ENCODE measurements at places on chromosomes 16 and 17.

DNA sequence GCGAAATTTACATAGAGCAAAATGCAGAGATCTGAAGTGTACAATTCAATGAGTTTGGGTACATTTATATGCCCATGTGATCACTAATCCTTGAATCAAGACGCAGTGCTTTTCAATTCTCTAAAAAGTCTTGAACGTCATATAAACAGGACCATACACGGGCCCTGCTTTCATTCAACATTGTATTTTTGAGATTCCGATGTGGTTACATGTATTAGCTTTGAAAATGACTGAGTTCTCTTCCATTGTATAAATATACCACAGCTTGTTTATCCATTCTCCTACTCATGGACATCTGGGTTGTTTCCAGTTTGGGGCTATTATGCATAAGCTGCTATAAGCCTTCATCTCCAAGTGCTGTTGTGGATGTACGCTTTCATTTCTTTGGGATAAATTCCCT is 45.5 kb downstream of the ZCCHC14 start:
- no peak for DNase-seq

- no peak for DNase-seq
These were observed 14.0 kb upstream of the MPRIP start for GRCh38 chr17:17028059-17028877.

GRCh38 chr17:40307001-40307730 is 1.8 kb upstream of the RARA start:
- peak; percentile 81 for DNase-seq

DNA sequence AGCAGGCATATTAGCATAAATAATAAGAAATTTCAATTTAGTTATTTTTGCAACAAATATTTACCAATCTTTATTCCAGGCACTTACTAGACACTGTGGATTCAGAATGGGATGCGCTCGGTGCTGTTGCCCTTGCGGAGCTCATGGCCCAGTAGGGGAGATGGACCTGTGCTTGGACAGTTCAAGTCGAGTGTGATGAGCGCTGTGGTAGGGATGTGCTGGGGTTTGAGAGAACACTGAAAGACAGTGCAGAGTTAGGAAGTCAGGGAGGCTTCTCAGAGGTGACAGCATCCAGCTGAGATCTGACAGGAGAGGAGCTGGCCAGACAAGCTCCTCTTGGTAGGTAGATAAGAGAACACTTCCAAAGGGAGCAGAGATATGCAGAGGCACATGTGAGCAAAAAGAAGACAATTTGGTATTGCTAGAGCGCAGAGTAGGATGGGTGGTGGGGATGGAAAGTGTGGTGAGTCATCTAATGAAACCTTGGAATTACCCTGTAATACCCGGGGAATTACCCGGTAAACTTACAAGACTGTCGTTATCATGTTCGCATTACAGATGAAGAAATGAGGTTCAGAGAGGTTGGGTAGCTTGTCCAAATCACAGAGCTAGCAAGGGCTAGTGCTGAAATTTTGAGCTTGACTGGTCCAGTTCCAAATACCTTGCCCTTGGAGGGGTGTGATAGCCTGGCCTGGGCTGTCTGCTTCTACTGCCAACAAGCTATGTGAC is 298.1 kb upstream of the N4BP1 start:
- no peak for DNase-seq

DNA sequence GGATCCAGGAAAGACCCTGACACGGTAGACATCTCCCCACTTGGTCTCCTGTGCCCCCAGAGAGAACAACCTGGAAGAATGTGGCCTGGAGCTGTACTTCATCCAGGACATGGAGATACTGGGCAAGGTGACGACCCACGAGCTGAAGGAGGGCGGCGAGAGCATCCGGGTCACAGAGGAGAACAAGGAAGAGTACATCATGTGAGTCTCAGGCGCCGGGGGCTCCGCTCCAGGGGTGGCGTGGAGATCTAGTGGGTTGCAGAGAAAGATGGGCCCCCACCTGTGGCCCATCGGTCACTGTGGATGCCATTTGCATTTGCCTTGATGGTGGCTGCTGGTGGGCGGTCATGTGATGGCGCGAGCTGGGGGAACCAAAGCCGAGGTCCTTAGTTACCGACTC is 14.9 kb upstream of the CLEC18A start:
- DNase-seq: peak; percentile 37

DNA sequence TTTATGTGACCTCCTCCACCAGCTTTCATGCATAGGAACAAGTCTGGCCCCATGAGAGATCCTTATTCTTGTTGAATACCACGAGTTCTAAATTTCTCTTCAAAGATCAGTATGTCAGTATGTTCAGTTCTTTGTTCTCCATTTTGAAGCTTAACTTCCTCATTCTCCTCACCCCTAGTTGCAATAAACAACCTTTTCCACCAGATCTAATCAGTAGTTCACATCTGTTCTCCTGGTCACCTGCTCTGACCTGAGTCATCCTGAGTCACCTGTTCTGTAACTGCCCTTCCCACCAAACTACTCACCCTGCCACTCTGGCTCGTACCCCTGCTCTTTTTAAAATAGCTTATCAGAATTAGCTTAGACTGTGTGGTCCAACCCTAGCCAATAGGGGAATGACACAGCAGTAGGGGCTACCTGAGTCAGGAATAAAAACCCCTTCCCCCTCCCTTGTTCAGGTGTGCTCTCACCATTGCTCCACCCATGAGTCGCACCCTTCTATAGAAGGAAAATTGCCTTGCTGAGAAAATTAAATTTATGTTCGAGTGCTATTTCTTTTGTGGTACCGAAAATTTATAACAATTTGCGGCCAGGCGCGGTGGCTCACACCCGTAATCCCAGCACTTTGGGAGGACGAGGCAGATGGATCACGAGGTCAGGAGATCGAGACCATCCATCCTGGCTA is 94.6 kb downstream of the EMP2 start:
- no peak for DNase-seq

DNA sequence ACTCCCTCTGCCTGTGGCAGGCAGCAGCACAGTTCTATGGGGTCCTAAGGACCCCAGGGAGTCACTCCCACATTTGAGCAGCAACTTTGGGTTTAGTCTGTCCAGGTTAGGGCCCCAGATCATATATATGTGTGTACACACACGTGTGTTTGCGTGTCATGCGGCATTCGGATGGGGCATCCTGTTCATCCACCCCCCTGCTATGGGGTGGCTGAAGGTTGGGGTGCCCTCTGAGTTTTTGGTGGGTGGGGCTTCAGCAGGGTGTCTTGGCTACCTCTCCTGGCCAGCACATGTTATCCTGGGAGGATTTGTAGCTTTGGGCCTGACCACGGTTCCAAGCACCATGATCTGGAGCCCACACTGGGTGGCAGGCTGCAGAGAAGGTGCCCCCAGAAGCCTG is 100.7 kb downstream of the RAB11FIP4 start:
- no peak for DNase-seq

GRCh38 chr16:56425439-56425832 is at the start of gene AMFR:
Gene AMFR (minus strand): TSS chr16:56425545. CDS start chr16:56425327, 218 bp downstream.
- peak; percentile 93 for DNase-seq

- no peak for DNase-seq
These were observed 26.9 kb upstream of the COX10 start for GRCh38 chr17:14042411-14042810.

- no peak for DNase-seq
These were observed 52.6 kb downstream of the RAB11FIP4 start for GRCh38 chr17:31444026-31444425.

- DNase-seq: no peak
These were observed 225.3 kb downstream of the SNX29 start for GRCh38 chr16:12201866-12202265.

DNA sequence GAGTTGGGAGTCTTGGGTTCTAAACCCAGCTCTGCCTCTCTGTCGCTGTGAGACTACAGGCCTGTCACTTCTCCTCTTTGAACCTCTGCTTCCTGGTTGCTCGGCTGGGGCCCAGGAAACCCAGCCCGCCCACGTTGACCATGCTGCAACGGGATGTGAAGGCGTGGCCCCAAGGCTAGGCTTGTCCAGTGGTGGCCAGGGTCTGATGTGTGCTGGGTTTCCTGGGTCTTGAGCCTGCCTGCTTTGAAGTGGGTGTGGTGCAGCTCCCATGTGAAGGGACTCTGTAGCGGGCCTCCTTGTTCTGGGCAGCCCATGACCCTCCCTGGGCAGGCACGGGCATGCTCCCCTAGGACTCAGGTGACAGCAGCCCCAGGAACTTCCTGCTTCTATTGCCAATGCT is 82.3 kb downstream of the SDR42E1 start:
- no peak for DNase-seq

DNA sequence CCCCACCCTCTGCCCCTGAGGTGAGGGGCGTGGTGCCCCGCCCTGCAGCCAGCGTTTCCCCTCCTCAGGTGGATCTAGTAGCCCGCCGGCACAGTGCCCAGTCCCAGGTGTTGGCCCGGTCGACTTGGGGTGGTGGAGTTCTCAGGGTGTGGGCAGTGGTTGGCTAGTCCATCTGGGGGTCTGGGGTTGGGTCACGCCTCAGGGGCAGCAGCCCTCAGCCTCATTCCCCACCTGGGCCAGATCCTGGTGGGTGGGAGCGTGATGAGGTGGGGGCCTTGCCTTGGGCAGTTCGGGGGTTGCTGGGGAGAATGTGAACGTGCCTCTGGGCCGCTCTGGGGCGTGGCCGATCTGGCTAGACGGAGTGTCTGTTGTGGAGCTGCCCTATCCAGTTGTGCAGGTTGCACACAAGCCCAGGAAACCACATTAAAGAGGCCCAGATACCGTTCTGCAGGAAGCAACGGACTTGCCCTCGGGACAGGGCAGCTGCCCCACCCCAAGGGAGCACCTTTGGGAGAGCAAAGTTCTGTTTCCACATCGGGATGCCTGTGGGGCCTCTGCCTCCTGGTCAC is 32.0 kb downstream of the GSE1 start:
- DNase-seq: no peak

DNA sequence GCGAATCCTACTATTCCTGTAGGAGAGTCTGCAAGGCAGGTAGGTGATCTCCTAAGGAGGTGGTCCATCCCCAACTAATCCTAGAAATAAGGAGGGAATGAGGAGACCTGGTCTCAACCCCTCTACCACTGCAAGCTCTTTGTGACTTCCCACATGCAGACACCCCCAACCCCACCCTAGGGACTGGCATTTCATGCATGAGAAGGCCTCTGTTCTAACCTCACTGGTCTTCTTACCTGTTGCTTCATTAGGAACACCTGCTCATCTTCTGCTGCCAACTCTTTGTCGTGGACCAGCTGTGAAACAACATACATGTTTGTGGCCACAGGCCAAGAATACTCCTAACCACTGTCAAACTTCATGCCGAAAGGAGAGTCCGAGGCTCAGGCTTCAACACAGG is 22.6 kb downstream of the DYNC1LI2 start:
- DNase-seq: no peak

GRCh38 chr16:67598527-67598926 is 36.2 kb downstream of the CTCF start:
- no peak for DNase-seq

DNA sequence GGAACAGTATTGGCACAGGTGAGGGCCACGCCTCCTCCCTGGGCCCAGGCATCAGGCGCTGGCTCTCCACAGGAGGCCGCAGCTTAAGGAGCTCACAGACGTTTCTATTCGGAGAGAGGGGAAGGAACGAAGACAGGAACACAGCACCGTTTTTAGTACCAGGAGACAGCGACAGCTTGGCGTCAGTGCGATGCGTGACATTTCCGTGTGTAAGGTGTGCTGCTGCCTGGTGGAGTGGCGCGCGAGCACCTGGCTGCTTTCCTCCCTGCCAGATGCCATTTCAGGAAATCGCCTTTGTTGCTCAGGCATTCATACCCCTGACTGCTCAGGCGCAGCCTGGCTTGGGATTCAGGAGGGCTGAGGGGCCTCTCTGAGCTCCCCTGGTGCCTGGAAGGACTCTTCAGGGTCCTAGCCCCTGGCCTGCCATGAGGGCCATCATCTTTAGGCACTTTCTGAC is 367.5 kb downstream of the CPPED1 start:
- no peak for DNase-seq

DNA sequence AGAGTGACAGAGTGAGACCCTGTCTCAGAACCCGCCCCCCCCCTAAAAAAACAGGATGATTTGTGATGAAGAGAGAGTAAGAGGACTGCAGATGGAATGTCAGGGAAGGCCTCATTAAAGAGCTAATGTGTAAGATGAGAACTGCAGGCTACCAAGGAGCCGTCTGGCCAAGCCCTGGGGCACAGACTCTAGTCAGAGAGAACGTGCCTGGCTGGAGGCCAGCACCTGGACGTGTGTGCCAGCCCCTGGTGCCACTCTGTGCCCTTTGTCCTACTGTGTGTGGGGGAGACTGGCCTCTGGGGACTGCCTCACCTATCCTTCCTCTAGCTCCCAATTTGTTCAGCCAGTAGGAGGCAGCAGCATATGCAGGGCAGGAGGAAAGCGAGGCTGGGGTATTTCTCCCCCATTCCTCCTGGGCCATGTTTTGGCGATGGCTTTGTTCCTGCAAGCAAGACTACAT is 37.1 kb downstream of the KNOP1 start:
- DNase-seq: no peak

DNA sequence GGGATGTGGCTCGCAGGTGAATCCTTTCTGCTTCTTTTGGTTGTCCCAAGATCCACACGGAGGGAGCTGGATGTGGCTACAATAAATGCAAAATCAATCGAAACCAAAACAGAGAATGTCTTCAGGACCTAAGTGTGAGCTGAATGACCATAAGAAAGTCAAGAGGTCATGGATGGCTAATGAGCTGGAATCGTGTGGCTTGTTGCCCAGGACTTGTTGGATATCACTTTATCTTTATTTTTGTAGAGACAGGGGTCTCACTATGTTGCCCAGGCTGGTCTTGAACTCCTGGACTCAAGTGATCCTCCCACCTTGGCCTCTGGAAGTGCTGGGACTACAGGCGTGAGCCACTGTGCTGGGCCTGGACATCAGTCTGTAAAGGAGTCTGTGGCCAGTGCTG is 326.8 kb upstream of the N4BP1 start:
- DNase-seq: peak; percentile 47

- no peak for DNase-seq
These were observed 3.3 kb upstream of the FN3KRP start for GRCh38 chr17:82713071-82713723.

DNA sequence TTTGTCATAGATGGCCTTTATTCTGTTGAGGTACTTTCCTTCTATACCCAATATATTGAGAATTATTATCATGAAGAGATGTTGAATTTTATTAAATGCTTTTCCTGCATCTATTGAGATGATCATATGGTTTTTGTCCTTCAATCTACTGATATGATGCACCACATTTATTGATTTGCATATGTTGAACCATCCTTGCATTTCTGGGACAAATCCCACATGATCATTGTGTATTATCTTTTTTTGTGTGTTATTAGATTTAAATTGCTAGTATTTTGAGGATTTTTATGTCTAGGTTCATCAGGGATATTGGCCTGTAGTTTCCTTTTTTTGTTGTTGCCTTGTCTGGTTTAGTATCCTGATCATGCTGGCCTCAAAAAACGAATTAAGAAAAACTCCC is 124.5 kb upstream of the CES5A start:
- DNase-seq: no peak

DNA sequence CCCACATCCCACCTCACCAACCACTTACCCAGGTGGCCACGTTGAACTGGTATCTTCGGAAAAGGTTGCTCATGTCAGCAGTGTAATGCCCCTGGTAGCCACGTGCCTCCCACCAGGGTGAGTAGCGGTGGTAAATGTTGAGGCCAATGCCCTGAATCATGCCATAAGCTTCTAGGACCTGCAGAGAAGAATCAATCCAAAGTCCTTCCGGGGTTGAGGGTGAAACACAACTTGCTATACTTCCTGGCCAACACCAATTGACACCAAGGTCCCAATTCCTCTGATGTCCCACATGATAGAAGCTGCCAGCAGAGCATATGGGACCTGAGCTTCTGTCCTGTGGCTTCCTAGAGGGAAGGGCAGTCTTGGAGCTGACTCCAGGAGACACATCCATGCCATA is 11.3 kb upstream of the CNOT1 start:
- DNase-seq: no peak

All from spleen (tissue), 13 donors.